ENCODE measurements at places on chromosomes 11 and 22. TPM values are rescaled to one million over a fixed set of nuclear protein-coding genes. Genes with fewer than 3 reads are reported as not detected.

Gene UNC93B1
- total RNA-seq, result 72.9 TPM

Gene ABTB2
- 6.8 TPM for total RNA-seq

Gene SAA2
- total RNA-seq, result 5.2 TPM

Gene PRRG4
- 5.4 TPM for total RNA-seq

Gene KIAA1671
- total RNA-seq, result 36.8 TPM

Gene KCNJ5
- 0.17 TPM for total RNA-seq

Gene PLEKHA7
- total RNA-seq, result 7.2 TPM
